ENCODE measurements at places on chromosomes 2 and 18.

DNA sequence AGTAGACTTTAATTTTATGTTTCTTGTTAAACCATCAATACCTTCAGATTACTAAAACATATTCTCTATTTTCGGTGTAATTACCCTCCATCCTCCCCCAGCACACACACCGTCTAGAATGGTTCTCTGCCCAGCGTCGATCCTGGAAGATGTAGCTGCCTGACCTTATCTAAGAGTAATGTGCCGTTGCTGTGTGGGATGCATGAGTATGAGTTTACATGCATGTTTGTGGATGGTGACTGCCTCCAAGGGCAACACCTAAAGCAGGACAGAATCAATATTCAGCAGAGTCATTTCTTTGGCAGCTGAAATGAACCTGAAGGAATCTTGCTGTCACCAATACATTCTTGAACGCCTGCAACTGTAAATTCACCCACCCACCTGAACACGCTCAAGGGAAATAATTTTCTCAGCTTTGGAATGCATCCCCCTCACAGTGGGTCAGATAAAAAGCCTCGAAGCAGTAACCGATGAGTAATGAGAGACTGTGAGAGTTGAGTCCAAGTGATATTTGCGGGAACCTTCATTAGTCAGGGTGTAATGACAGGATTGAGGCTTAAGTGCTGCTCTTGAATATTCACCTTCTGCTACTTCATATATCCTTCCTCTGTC, 155.8 kb upstream of the RND3 start:
- no peak for DNase-seq

DNA sequence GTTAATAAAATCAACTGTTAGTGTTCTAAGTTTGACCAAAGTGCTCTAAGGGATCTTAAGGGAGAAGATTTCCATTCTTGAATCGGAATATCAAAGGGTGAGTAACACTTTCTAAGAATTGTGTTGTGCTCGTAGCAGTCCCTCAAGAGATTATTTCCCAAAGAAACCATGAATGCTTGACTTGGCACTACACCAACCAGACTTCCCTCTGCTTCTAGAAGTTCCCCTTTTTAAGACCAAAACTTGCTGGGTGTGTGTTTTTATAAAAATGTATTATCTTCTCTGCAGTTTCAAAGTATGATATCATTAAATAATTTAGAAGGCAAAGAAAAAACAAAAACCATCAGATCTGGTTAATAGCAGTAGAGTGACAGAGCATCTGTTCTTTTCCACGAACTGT, 522.0 kb upstream of the FAM98A start:
- no peak for DNase-seq

DNA sequence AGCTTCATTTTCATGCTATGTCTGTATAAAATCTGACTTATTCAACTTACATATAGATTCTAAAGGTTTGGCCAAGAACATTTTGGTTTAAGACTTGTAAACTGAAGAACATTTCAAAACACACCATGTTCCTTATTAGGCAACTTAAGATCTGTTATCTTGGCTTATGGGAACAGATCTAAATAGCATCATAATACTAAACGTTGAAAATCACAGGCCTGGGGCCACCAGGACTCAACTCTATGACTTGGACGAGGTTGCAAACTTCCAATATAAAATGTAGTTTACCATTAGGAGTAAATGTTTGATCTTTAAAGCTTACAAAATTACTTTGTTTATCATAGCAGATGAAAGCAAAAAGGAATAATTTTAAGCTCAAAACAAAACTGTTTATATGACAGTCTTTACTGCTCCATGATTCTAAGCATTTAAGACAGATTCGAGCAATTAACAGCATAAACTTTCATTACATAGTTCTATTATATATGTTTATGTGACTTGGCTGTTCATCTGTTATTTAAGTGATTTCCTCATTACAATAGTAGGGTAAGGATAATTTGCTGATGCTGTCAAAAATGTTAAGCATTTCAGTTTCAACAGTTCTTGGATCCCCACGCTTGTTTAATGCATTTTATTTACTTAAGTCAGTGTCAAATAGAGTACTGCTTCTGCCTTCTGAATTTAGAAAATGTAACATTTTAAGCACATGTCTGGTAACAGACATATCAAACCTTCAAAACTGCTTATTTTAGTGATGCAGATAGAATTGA, 8.3 kb downstream of the TCF4 start:
- no peak for DNase-seq

GRCh38 chr18:2848247-2849246, 1.7 kb downstream of the EMILIN2 start:
- no peak for DNase-seq

DNA sequence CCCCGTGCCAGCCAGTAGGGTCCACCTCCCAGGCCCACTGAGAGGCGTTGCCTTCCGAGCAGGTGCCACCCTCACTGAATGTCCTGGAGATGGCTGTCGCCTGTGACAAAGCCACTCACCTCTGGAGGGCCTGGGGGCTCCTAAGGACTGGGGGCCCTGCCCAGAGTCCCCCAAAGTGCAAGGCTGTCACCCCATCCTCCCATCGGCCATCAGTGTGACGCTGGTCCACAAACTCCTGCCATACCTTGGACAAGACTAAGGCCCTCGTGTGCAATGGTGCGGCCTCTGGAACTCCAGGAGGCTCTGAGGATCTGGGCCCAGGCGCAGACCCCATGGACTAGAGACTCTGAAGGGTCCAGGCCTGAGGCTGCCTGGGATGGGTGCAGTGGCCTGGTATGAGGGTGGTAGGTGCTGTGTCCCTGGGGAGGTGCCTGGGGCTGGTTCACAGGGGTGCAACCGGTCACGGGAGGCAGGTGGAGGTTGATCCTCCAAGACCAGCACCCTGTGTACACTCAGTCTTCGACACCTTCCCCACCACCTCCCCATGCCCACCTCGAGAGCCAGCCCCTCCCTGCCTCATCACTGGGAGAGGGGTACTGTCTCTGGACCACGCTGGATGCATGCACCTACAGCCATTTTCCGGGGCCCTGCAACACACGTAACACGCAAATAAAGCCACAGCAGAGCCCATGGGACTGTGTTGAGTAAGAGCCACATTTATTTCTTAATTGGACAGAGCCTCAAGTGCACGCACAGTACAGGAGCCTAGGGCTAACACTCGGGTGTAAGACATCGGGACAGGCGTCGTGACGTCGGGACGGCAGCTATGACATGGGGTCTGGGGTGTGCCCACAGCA, 21.6 kb downstream of the AQP12A start:
- DNase-seq, result no peak

GRCh38 chr18:36481201-36481657, 183.7 kb downstream of the FHOD3 start:
- DNase-seq, result no peak

DNA sequence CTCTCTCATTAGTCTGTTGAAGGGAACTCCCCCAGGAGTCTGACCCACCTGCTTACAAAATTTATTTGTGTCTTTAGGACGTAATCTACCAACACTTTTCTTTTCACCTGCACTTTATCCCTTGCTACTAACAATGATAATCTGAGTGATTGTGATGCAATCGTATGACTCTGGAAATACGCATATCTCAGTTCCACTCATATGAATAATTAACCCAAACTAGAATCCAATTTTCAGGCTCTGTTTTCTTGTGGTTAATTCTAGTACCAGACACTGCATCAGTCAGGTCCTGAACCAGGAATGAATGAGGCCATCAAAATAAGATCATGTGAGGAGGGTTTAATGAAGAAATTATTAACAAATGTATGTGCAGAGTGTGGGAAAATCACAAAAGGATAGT, 158.4 kb upstream of the SRD5A2 start:
- no peak for DNase-seq

DNA sequence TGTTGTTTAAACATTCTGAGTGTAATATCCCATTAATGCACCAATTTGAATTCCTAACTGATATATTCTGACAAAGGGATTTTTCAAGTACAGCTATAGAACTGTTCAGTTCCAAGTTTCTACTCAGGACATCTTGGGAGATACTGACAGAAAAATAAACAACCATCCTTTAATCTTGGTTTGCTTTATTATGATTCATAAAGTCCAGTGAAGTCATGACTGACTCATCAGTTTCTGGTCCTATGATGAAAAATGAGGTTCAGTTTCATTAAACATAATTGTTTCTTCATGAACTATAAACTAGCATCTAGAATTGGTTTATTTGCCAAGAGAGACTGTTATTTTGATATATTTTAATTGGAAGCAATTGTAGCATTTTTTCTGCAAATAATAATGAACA, 896.2 kb downstream of the CCDC85A start:
- no peak for DNase-seq

GRCh38 chr2:7633566-7634153, 716.4 kb downstream of the RNF144A start:
- no peak for DNase-seq

GRCh38 chr2:149278161-149278871, 52.1 kb upstream of the LYPD6 start:
- no peak for DNase-seq

GRCh38 chr2:239533569-239534316, 132.9 kb upstream of the HDAC4 start:
- DNase-seq, result no peak

- DNase-seq, result no peak
Measured at GRCh38 chr2:238847841-238848690, at the start of gene TWIST2. Gene TWIST2 (plus strand): TSS chr2:238848085. CDS start chr2:238848216, 131 bp downstream.

DNA sequence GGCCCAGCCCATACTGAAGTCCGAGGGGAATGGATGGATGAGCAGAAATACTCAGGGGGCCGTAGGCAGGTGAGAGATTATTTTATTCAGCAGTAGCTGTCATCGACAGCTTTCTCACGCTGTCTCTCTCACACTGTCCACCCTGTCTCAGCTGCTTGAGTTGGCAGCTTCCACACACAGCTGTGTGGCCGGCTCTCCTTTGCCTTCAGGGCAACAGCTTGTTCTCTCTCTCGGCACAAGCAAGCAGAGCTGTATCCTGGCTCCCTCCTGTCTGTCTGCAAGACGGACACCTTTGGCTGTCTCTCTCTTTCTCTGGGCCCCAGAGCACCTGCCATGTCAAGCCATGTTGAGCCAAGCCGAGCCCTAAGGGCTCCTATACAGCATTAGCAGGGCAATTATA, 9.8 kb upstream of the PAPOLG start:
- DNase-seq, result no peak

DNA sequence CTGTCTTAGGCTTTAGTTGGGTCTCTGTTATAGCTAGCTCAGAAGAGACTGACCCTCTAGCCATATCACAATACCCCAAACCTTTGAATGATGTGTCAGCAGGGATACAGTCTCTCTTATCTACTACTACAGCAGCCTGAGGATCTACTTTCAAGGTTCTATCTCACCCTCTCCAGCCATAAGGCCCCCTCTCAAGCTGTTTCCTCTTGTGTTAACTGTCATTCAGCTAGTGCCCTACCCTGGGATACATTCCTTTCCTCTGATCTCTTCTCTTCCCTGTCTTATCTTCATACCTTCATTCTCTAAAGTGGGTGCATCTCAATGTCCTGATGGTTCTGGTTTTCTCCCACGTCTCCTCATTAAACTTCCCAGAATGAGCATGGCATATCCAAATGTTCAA, 434.7 kb downstream of the NRXN1 start:
- DNase-seq, result no peak

- DNase-seq, result peak; percentile 1
Measured at GRCh38 chr2:187581125-187581896, 27.1 kb upstream of the TFPI start.

GRCh38 chr2:216616083-216616678, 17.0 kb upstream of the IGFBP2 start:
- no peak for DNase-seq

DNA sequence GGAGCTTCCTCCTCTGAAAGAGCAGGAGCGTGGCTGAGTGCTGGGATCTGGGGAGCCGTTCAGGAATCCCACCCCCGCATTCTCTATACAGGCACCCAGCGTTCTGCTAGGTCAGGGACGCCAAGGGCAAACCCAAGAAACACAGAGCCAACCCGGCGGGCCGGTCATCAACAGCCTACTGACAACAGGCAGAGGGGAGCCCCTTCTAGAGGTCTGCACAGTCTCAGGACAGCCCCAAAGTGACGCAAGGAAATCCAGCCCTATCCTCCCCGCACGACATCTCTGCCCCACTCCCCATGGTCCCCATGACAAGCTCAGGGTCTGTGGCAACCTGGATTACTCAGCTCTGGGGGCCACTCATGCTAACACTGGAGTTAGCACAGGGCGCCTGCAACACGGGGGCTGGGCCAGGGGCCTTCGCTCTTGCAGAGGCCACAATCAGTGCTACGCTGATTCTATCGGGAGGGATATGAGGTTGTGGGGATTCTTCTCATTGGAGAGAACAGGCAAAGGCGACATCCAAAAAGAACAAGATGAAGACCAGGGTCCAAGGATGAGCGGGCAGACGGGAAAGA, 81.6 kb downstream of the PXDN start:
- DNase-seq, result no peak
